ENCODE measurements at places on chromosomes 1 and 21. TPM values are rescaled to one million over a fixed set of nuclear protein-coding genes. Genes with fewer than 3 reads are reported as not detected.

Gene C1QTNF12
- total RNA-seq: 4.8 TPM

GRCh38 chr1:79711001-79711431 is 704.5 kb upstream of the ADGRL4 start:
- no peaks in the 10 kb centered on the region for H3K36me3 ChIP-seq
- H3K27me3 ChIP-seq: no peaks in the 10 kb centered on the region
- no peak overlapping the region for H3K4me3 ChIP-seq
- no peak for DNase-seq
- no peaks in the 10 kb centered on the region for H3K4me1 ChIP-seq
- H3K27ac ChIP-seq: no peak overlapping the region

GRCh38 chr1:4275083-4275482 is 375.0 kb upstream of the C1orf174 start:
- H3K27ac ChIP-seq: no peak overlapping the region
- peaks cover 6% of the 10 kb centered on the region for H3K27me3 ChIP-seq
- H3K4me3 ChIP-seq: no peak overlapping the region

Gene AMY2A
- not detected for total RNA-seq

DNA sequence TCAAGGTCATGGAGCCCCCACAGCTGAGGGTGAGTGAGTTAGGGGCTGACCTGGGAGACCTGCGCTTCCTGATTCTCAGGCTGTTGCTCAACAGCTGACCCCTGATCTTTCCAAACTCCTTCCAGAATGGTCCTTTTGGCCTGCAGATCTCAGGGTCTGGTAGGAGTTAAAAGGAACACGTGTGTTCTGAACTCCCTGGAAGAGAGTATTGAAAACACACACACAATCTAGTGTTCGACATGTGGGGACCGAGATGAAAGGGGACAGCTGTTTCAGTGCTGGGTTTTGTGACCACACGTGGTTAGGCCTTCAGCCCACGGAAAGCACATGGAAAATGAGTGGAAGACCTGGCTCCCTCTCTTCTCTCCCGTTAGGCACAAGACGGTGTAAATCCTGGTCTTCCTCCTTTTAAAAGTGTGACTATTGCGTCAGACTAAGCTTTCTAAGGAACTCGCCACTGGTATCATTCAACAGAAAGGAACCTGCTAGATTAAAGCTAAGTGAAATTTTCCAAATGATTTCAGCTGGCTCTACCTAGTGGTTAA is 49.6 kb downstream of the RUNX1 start:
- peaks cover 62% of the 10 kb centered on the region for H3K4me1 ChIP-seq
- peaks cover 23% of the 10 kb centered on the region for H3K36me3 ChIP-seq
- DNase-seq: no peak
- H3K27me3 ChIP-seq: no peaks in the 10 kb centered on the region
- no peak overlapping the region for H3K4me3 ChIP-seq

GRCh38 chr1:13878021-13878420 is 178.0 kb downstream of the PRDM2 start:
- no peaks in the 10 kb centered on the region for H3K36me3 ChIP-seq
- DNase-seq: no peak
- peaks cover 2% of the 10 kb centered on the region for H3K27me3 ChIP-seq
- H3K4me3 ChIP-seq: no peak overlapping the region
- H3K27ac ChIP-seq: no peak overlapping the region
- H3K4me1 ChIP-seq: no peaks in the 10 kb centered on the region

Gene KIF21B
- 64.5 TPM for total RNA-seq

DNA sequence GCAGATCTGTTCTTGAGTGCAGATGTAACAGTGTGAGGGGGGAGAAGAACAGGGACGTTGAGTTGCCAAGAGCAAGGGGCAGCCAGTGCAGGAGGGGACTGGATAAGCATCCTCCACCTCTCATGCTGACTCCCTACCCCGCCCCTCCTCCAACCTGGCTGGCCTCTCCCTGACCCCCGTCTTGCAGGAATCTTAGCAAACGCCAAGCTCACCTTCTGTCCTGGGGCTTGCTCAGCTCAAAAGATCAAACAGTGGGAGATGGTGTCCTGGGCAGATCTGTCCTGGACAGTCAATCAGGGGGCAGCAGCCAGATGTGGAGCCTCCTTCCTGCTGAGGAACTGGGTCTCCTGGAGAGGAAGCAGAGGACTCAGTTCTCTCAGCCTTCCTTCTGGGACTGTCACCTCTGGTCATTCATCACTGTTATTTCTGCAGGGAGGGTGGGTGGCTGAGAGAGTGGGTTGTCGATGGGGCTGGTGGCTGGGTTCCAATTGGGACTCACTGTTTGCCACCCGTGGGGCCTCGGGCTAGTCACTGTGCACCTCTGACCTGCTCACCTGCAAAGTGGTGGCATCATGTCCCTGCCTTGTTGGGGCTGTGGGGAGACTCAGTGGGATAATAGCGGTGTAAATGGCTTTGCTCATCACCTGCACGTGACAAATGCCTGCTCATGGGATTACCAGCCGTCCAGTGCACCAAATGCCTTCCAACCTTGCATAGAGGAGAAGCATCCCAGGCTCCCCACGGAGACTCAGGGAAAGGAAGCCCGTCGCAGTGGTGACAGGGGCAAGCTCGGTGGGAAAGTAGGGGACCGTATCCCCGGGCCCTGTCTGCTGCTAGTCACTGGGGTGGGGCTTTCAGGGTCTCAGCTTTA is 154.4 kb downstream of the PTPRU start:
- peaks cover 12% of the 10 kb centered on the region for H3K27me3 ChIP-seq
- DNase-seq: no peak
- no peak overlapping the region for H3K4me3 ChIP-seq

GRCh38 chr1:33576821-33577599 is 104.6 kb downstream of the ZSCAN20 start:
- H3K27me3 ChIP-seq: peaks cover 12% of the 10 kb centered on the region
- no peak overlapping the region for H3K27ac ChIP-seq

Gene PROK1
- total RNA-seq: not detected

Gene LMX1A
- total RNA-seq: not detected

DNA sequence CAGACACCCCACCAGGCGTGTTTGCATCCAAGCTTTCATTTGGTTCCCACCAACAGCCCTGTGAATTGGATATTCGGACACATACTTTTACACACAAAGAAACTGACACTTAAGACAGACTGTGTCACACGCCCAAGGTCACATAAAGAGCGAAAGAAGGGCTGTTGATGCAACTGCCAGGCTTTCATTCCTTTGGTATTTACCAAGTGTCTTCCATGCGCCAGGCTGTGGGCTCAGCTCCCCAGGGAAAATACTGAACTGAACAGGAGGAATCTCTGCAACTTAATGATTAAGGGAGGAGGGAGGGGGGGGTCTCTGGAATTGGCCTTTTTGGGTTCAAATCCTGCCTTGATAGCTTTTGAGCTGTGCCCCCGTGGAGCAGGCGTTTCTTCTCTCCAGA is 122.8 kb downstream of the ACTL8 start:
- H3K4me1 ChIP-seq: no peaks in the 10 kb centered on the region
- no peak for DNase-seq
- no peaks in the 10 kb centered on the region for H3K27me3 ChIP-seq
- no peaks in the 10 kb centered on the region for H3K36me3 ChIP-seq
- H3K4me3 ChIP-seq: no peak overlapping the region

- no peak overlapping the region for H3K27ac ChIP-seq
- DNase-seq: no peak
- peaks cover 32% of the 10 kb centered on the region for H3K36me3 ChIP-seq
- H3K27me3 ChIP-seq: no peaks in the 10 kb centered on the region
These were observed 11.3 kb downstream of the UBE2G2 start for GRCh38 chr21:44790368-44790767.

Gene PTPN7
- 144 TPM for total RNA-seq

Gene NPR1
- total RNA-seq: not detected

GRCh38 chr1:204127597-204128242 is 24.1 kb downstream of the ETNK2 start:
- H3K27ac ChIP-seq: no peak overlapping the region
- no peaks in the 10 kb centered on the region for H3K36me3 ChIP-seq
- H3K4me1 ChIP-seq: peaks cover 11% of the 10 kb centered on the region
- no peak for DNase-seq
- H3K27me3 ChIP-seq: no peaks in the 10 kb centered on the region

DNA sequence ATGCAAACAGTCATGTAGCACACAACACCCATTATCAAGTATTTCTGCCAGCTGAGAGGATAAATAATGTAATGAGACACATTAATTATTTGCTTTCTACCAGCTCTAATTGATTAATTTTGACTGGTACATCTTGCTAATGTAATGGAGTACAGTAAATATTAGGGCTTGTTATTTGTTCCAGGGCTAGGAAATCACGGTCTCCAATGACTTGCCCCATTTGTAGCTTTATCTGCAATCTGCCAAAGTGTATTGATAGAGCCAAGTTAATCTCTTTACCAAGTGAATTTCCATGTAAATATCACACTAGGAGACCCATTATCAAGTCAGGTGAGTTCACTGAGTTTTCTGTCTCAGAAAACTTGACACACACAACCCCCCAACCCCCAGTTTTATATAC is 55.1 kb downstream of the RGS13 start:
- H3K27me3 ChIP-seq: no peaks in the 10 kb centered on the region
- H3K4me1 ChIP-seq: no peaks in the 10 kb centered on the region
- H3K36me3 ChIP-seq: no peaks in the 10 kb centered on the region
- no peak overlapping the region for H3K27ac ChIP-seq
- no peak for DNase-seq
- H3K4me3 ChIP-seq: no peak overlapping the region

- H3K27ac ChIP-seq: no peak within 1 kb of the TSS
- peaks cover 36% of the 10 kb centered on the region for H3K4me1 ChIP-seq
- peak; percentile 52 for DNase-seq
- H3K4me3 ChIP-seq: peak within 1 kb of the TSS; percentile 48
- H3K36me3 ChIP-seq: no peaks in the 10 kb centered on the region
These were observed at the start of gene RIPK4 for GRCh38 chr21:41766883-41767605. Gene RIPK4, minus strand, starts transcription at chr21:41767052. Its CDS starts 11 bp downstream, at chr21:41767041.

GRCh38 chr1:232643251-232643650 is 13.3 kb upstream of the SIPA1L2 start:
- H3K4me3 ChIP-seq: no peak overlapping the region
- H3K4me1 ChIP-seq: no peaks in the 10 kb centered on the region
- no peaks in the 10 kb centered on the region for H3K27me3 ChIP-seq
- no peak overlapping the region for H3K27ac ChIP-seq
- DNase-seq: no peak

DNA sequence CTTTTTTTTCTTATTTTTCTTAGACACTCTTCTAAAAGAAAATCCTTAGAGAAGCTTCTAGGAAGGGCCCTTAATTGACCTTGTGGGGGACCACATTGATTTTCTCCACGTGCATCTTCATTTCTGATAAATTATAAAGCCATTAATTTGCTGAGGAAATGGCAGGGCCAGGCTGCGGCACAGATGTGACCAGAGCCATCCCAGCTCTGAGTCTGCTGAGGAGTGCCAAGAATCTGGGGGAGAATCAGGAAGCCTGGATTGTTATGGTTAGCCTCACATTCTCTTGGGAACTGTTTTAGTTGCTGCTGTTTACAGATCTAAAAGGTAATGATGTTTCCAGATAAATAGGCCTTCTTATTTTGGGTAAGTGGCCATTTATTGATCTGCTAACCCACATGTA is 16.2 kb downstream of the PROX1 start:
- H3K27me3 ChIP-seq: no peaks in the 10 kb centered on the region
- no peak for DNase-seq
- no peak overlapping the region for H3K4me3 ChIP-seq
- H3K4me1 ChIP-seq: no peaks in the 10 kb centered on the region
- no peak overlapping the region for H3K27ac ChIP-seq

Gene HJV
- not detected for total RNA-seq

GRCh38 chr1:21305155-21305899 is 15.1 kb upstream of the ECE1 start:
- DNase-seq: no peak
- no peak overlapping the region for H3K4me3 ChIP-seq
- peaks cover 3% of the 10 kb centered on the region for H3K36me3 ChIP-seq
- peaks cover 75% of the 10 kb centered on the region for H3K4me1 ChIP-seq
- H3K27me3 ChIP-seq: no peaks in the 10 kb centered on the region
- H3K27ac ChIP-seq: no peak overlapping the region

DNA sequence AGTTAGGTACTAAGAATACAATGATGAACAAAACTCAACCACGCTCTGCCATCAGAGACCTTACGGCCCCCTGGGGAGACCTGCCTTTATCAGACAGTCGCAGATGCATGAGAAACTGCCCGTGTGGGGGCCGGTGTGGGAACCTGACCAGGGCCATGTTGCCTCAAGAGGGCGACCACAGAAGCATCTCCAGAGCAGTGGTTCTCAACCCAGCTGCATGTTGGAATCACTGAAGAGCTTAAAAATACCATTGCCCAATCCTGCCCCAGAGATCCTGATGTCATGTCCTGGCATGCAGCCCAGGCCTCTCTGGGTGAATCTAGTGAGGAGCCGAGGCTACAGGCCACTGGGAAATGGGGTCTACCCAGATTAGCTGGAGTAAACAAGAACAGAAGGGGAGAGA is 108.7 kb downstream of the PRDM2 start:
- no peak overlapping the region for H3K27ac ChIP-seq
- no peak for DNase-seq
- no peaks in the 10 kb centered on the region for H3K27me3 ChIP-seq
- no peak overlapping the region for H3K4me3 ChIP-seq
